ENCODE measurements at places on chromosomes 5 and 9. TPM values are rescaled to one million over a fixed set of nuclear protein-coding genes. Genes with fewer than 3 reads are reported as not detected.

- no peak overlapping the region for H3K27ac ChIP-seq
- H3K27me3 ChIP-seq = no peaks in the 10 kb centered on the region
- H3K4me1 ChIP-seq = no peaks in the 10 kb centered on the region
- no peak for DNase-seq
- H3K4me3 ChIP-seq = no peak overlapping the region
- H3K36me3 ChIP-seq = no peaks in the 10 kb centered on the region
These were observed 39.2 kb downstream of the DCAF10 start for GRCh38 chr9:37839496-37840461.

OR1N2 gene
- total RNA-seq = not detected

DNA sequence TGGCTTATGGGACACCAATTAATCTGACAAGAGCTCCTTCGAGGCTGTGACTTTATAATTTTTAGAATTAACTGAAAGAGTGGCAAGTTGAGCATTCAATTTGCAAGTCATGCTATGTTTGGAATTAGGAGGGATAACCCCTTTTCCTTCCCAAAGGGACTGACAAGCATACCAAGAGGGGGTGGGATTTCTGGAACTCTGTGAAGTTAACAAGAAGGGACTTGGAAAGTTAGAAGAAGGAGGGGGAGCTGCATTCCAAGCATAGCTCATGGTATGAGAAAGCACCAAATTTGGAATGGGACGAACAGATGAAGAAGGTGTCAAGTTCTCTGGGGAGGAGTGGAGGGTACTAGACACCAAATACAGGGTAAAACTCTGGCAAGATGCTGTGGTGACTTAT, 8.9 kb upstream of the PALM2AKAP2 start:
- no peak for DNase-seq
- no peaks in the 10 kb centered on the region for H3K27me3 ChIP-seq
- no peak overlapping the region for H3K27ac ChIP-seq
- no peaks in the 10 kb centered on the region for H3K4me1 ChIP-seq
- H3K36me3 ChIP-seq = no peaks in the 10 kb centered on the region

DNA sequence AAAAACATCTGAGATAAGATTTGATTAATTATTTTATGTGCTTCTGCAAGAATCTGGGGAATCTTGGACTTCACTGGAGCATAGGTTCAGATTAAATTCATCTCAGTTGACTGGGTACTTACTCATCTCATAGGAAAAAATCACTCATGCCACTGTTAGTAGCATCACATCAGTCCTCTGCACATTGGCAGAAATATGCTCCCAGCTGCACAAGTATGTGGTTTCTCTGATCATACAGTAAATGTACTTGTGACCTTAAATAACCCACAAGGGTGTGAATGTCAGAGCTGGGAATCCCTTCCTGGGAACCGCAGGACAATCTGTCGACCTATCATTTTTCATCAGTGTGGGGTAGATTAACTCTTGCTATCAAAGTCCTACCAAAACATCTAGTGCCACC, 203.7 kb upstream of the SLC24A2 start:
- H3K27ac ChIP-seq = no peak overlapping the region
- H3K36me3 ChIP-seq = no peaks in the 10 kb centered on the region
- no peak for DNase-seq
- H3K4me3 ChIP-seq = no peak overlapping the region

FOXD4L3 gene
- total RNA-seq = not detected

SLC36A1 gene
- 7.8 TPM for total RNA-seq

DNA sequence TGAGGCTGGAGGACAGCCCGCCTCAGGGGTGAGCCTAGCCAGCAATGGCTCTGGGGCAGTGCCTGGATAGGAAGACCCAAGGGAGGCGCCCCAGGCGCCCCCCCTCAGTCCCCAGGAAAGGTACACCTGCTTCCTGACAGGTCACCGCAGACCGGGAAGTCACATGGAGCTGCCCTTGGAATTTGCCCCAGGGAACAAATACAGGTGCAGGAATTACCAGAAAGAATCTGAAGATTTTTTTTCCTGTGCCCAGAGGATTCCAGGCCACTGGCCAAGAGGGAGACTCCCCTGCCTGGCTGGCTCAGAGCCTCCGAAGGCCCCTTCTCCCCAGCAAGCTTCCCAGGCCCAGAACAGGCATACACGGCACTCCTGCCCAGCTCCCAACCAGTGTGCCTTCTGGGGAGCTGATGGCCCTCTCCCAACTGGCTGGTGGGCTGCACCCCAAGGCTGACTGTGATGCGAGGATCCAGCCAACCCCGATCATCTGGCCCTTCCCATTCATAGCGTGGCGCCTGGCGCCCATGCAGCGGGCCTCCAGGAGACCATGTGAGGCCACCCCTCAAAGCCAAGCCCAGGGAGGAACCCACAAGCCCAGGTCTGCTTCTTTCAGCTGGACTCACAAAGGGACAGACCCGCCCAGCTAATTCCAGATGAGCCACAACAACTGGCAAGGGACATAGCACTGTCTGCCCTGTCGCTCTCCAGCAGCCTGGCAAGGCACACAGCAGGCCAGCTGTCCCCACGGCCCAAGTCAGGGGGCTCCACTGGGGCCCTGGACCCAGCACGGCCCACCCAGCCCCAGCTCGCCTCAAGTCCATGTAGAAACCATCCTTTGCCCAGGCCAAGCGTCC, 2.3 kb downstream of the TPRN start:
- H3K27me3 ChIP-seq = no peaks in the 10 kb centered on the region
- no peak overlapping the region for H3K4me3 ChIP-seq
- H3K27ac ChIP-seq = no peak overlapping the region
- DNase-seq = no peak

DNA sequence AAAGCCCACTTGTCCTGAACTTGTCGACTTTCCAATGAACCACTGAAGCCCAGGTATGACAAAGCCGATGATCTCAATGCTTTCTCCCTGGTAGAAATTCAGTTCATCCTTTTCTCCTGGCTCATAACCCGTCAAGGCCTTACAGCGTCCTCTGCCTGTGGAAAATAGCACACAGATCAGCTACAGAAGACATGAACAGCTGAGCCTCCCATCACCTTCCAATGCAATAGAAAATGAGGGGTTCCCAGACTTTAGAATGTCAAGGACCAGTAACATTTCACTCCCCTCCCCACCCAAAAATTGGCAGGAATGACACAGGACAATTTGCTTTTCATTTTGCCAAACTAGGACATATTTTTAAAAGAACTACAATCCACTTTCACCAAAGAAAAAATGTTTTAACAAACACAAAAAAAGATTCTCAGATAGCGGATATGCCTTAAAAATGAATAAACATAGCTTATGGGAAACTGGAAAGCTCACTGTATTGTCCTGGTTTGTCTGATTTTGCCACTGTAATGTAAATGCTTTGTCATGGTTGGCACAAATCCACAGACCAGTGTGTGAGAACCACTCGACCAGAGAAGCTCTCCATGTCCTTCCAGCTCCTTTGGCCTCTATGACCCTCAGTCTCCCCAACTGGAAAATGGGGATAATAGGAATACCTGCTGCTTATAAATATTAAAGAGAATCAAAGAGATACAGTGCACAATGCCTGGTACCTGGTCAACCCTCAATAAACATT, 24.4 kb downstream of the SH3TC2 start:
- H3K4me1 ChIP-seq = peaks cover 10% of the 10 kb centered on the region
- H3K27me3 ChIP-seq = no peaks in the 10 kb centered on the region
- no peak overlapping the region for H3K4me3 ChIP-seq
- no peak overlapping the region for H3K27ac ChIP-seq
- no peak for DNase-seq

DNA sequence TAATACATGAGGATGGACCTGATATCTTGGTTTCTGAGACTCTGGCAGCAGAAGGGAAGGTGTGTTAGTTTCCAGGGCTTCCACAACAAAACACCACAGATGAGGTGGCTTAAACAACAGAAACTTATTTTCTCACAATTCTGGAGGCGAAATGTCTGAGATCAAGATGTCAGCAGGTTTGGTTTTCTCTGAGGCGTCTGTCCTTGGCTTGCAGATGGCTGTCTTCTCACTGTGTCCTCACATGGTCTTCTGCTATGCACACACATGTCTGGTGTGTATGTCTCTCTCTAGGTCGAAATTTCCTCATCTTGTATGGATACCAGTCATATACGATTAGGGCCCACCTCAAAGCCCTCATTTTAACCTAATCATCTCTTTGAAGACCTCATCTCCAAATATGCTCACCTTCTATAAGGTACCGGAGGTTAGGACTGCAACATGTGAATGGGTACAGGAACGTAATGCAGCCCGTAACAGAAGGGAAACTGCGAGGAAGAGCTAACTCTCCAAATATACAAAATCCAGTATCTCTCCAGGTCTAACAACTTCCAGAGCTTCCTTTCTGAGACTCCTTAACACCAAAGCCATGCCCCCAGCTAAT, 139.8 kb upstream of the SMARCA2 start:
- H3K27ac ChIP-seq = no peak overlapping the region
- no peaks in the 10 kb centered on the region for H3K36me3 ChIP-seq

DNA sequence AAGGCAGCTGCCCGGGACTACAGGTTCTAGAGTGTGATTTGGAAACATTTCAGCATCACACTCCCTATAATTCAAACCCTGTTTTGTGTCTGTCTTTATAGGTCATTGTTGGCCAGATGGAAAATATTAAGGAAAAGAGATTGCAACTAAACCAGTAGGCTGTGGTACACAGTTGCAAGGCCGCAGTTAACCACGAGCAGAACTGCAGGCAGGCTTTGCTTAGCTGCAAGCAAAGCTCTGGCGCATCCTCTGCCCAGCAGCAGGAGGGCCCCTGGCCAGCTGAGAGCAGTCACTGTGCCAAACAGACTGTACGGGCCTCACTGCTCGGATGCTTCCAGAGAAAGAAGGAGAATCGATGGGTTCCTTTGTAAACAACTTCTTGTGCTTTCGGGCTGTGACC, 204.5 kb downstream of the DENND1A start:
- H3K27ac ChIP-seq = no peak overlapping the region
- H3K4me1 ChIP-seq = no peaks in the 10 kb centered on the region
- H3K4me3 ChIP-seq = no peak overlapping the region
- no peaks in the 10 kb centered on the region for H3K36me3 ChIP-seq

DNA sequence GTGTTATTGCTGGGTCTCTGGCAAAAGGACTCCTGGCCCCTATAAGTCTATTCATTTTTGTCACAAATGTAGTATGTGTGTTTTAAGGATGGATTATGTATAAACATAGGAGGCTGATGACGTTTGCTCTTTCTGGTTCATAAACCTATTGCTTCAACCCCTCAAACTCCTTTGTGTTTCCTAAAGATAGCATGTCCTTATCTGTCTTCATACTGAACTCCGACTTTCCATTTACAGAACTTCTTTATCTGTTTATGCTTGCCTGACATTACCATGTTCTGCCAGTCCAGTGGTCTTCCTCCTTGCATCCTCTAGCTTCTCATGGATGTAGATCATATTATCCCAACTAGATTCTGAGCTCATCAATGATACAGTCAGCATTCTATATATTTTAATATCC, 46.1 kb downstream of the ARHGEF28 start:
- no peak overlapping the region for H3K27ac ChIP-seq
- H3K36me3 ChIP-seq = no peaks in the 10 kb centered on the region
- no peaks in the 10 kb centered on the region for H3K27me3 ChIP-seq
- no peak for DNase-seq

TPM2 gene
- total RNA-seq = 79.6 TPM

ZNF169 gene
- 22.3 TPM for total RNA-seq

DNA sequence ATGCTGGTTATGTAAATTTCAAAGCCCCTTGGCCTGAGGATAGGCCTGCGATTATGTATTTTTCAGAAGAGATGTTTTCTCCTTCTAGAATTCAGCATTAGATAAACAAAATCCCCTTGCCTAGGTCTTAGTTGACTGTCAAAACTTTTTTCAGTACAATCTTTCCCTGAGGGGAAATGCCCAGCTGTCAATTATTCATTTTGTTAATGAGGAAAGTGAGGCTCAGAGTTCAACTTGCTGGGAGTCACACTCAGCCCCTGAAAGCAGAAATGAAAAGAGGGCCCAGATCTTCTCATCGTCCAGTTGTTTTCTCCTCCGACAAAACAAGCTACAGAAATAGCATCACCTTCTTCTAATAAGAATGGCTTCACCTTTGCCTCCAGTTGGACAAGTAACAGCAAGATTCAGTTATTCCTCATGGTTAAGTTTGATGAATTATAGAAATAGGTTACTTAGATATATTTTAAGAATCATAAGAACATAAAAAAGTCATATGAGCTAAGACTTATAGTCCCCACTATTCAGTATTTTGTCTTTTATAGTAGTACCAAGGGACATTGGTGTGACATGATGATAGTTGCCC, 627.1 kb upstream of the WWC1 start:
- no peaks in the 10 kb centered on the region for H3K27me3 ChIP-seq
- no peaks in the 10 kb centered on the region for H3K36me3 ChIP-seq
- H3K4me1 ChIP-seq = no peaks in the 10 kb centered on the region
- DNase-seq = no peak
- H3K27ac ChIP-seq = no peak overlapping the region
